ENCODE measurements at places on chromosomes 5 and 9. TPM values are rescaled to one million over a fixed set of nuclear protein-coding genes. Genes with fewer than 3 reads are reported as not detected.

TICAM2 gene
- 3.3 TPM for total RNA-seq

TOR2A gene
- total RNA-seq = 2.3 TPM

C5orf34 gene
- total RNA-seq = 3.4 TPM

RAB3C gene
- not detected for total RNA-seq

EPB41L4B gene
- under 0.01 TPM for total RNA-seq

PCDHB3 gene
- total RNA-seq = 1.3 TPM

GABRP gene
- not detected for total RNA-seq

ZNF618 gene
- total RNA-seq = 14.4 TPM

CCL28 gene
- total RNA-seq = 1.6 TPM

LECT2 gene
- not detected for total RNA-seq

RHOBTB3 gene
- 27.5 TPM for total RNA-seq

PCDHGA7 gene
- total RNA-seq = 4.8 TPM

IFNA21 gene
- not detected for total RNA-seq

C9orf43 gene
- 0.44 TPM for total RNA-seq

TTC1 gene
- 54.8 TPM for total RNA-seq

CNTNAP3B gene
- 25.0 TPM for total RNA-seq

IL11RA gene
- 23.4 TPM for total RNA-seq

CMYA5 gene
- 0.26 TPM for total RNA-seq

SHOC1 gene
- total RNA-seq = not detected

IL3 gene
- not detected for total RNA-seq

SHISAL2B gene
- not detected for total RNA-seq
